ENCODE measurements at places on chromosomes 1 and 21.

GRCh38 chr1:23023174-23023845 lies 4.0 kb downstream of the KDM1A start:
- no peak for DNase-seq

GRCh38 chr1:64769482-64769881 lies 24.6 kb downstream of the RAVER2 start:
- DNase-seq = no peak

DNA sequence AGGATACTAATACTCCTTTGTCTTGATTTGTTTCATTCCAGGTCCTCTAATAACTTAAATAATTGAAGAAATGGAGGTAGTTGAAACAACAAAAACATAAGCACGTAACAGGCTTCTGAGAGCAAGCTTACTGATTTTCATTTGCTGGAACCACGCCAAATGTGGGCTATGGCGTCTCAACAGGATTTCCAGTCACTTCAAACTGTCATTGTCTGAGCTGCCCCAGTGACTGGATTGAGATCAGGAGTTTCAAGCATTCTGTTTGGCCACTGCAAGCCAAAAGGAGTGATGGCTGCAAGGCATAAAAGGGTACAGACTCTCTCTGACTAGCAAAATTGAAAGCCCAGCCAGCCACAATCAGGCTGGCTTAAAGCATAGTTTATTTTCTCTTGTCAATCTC lies 289.9 kb downstream of the DPYD start:
- no peak for DNase-seq

DNA sequence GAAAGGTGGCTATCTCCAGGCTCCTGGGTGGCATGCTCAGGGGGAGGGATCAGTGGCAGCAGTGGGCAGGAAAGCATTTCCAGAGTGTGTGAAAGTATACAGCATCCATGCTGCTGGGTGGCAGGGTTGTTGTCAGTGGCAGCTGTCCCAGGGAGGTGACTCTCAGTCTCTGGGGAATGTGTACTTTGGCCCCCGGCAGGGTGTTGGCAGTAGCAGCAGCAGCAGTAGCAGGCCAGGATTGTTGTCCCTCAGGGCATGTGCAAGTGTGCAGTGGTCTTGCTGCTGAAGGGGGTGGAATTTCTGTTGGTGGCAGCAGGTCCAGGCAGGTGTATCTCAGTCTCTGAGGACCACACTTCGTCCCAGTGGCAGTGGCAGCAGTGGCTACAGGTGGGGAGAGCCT lies 71.7 kb upstream of the GUCA2B start:
- no peak for DNase-seq

GRCh38 chr1:153655333-153655732 lies 3.2 kb upstream of the SNAPIN start:
- DNase-seq = no peak

- no peak for DNase-seq
Measured at GRCh38 chr1:180231506-180231921, 1.4 kb downstream of the LHX4 start.

- DNase-seq = no peak
Measured at GRCh38 chr1:92876351-92876750, 44.5 kb downstream of the RPL5 start.

DNA sequence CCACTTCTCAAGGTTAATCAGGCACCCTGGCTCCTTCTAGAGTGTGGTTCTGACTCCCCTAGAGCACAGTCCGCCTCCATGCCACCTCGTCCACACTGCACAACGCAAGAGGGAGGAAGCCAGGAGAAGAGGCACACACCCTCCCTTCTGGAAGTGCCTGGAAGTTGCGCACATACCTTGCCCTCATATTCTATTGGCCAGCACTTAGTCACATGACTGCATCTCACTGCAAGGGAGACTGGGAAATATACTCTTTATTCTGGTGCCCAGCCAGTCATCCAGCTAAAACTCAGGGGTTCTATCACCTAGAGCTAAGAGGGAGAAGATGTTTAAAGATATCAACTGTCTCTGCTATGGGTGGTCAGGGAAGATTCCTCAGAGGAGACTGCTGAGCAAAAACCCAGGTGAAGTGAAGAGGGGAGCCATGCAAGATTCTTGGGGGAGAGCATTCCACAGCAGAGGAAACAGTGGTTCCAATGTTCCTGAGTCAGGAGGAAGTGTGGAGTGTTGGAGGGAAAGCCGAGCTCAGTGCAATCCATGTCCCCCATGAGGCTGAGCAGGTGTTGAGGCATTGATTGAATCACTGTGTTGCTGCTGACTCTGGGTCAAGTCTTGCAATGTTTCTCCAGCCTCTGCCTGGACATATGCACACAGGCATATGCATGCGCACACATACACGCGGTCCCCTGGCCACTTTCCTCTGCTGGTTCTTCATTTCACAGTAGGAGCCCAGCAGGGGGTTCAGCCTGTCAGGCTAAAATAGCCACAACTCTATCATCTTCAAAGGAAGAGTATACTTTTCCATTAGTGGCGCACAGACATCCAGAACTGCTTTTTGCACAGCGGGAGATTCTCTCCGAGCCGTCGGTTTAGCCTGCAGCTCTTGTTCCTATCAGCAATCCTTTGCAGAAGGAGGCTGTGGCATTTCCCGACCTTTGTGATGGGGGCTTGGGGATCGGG lies 22.3 kb upstream of the KLHDC7A start:
- DNase-seq = no peak

GRCh38 chr1:48285525-48285924 lies 63.0 kb downstream of the SLC5A9 start:
- DNase-seq = no peak

DNA sequence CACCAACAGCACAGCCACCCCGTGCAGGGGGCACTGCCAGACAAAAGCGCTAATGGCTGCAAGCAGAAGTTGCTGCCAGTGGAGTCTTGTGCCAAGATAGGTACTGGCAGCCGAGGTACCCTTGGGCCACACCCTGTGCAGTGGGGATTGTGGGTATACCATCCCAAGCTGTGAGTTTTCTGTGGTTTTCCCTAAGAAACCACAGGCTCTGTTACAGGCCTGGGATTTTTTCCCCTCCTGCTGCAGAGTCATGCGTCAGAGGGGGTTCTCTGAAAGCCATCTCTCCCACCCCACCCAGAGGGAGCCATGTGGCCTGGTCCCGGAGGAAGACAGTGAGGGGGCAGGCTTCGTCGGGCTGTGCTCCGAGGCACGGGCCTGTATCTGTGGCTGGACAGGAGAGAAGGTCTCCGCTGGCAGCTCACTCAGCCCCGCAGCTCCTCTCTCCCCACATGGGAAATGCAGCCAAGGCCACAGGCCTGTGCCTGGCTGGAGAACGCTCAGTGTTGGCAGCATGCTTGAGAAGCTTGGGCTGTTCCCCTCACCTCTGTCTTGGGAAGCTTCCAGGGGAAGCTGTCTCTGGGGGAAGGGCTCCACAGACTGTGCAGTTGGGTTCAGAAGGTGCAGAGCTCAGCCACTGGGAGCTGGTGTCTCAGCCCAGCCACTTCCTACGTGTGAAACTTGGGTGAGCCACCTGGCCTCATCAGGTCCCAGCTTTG lies 42.5 kb downstream of the NEK2 start:
- no peak for DNase-seq

- no peak for DNase-seq
Measured at GRCh38 chr1:2636733-2637132, 3.9 kb upstream of the MMEL1 start.

- DNase-seq = no peak
Measured at GRCh38 chr21:33264561-33264960, 1.6 kb upstream of the IL10RB start.

DNA sequence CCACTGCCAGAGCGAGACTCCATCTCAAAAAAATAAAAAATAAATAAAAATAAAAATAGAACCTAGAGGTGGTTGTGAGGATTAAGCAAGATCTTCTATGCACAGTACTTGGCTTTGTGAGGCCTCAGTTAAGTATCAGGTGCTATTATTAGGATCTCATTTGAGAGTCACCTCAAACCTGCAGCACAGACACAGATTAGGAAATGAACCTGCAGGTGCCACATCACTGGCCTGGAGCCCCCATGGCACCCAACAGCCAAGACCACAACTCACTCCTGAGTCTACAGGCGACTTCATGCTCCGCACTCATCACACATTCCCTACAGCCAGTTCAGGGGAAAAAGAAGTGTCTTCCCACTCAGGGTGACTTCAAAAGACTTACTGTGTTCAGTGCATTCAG lies 176.8 kb downstream of the SLC45A1 start:
- no peak for DNase-seq

DNA sequence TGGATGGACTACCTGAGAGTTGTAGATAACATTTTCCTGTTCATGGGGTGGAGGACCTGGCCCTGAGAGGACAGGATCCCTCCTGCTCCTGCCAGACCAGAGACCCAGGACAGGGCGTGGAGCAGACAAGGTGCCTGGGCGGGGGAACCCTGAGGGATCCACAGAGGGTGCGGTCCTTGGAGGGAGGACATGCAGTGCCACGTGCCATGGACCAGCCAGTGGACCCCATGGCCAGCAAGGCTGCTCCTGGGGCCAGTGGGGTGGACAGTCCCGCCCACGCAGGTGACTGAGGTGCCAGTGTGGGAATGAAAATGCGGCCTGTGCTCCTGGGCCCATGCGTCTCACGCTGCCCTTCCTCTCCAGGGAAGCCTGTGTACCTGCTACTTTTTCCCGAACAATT lies 3.6 kb downstream of the RER1 start:
- no peak for DNase-seq

DNA sequence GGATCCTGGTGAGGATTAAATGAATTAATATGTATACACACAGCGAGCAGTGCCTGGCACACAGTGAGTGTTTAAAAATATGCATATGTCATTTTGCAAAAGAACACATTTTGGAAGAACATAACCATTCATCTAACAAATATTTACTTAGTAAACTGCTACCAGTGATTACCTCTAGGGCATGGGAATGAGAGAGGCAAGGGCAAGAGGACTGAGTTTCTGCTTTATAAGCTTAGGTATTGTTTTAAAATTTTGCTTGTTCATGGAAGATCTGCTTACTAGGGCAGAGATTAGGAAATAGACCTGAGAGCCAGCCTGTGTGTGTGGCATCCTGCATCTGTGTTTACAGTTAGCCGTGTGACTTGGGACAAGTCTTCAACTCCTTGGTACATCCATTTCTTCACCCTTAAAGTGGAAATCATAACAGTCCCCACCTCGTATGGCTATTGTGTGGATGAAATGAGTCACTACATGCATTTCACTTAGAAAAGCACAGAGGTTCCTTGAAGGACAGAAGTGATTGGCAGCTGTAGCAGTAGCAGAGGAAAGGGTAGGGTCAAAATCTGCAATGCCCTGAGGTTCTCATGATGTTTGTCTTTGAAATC lies 198.5 kb upstream of the FMN2 start:
- no peak for DNase-seq

DNA sequence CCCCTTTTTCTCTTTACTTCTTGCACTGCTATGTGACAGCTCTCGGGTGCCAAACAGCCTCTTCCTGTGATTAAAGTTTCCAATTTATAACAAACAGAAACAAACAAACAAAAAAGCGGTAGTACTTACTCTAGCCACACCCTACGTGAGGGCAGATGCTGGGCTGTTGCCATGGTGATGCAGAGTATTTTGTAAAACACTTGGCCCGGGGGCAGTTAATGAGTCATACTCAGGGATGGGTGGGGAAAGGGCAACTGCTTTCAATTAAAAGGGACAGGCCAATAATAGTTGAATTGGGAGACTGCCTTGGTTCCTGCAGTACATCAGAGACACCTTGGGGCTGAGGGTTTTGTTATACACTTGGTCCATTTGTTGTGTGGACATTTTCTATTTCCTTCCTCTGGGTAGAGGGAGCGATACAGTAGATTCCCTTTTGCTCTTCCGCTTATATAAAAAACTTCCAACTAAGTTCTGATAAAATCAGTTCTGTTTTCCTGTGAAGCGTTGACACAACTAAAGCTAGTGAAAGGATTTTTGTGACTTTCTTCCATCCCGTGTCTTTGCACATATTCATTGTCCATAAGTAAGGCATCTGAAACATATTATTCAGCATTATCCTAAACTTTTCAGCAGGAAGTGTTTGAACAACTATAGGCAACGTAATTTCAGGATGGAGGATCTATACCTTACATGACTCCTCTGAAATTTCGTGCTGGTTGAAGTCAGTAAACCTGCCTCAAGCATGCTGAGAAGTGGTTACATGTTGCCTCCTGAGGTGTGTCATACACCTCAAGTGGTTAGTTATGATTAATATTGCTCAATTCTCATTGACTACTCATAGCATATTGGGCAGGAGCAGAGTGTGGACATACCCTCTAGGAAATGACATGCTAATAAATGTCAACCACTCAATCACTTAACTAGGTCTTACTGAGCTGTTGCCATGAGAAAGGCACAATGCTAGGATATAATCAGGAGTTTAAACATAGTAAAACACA lies 36.7 kb upstream of the THEM4 start:
- peak; percentile 74 for DNase-seq

DNA sequence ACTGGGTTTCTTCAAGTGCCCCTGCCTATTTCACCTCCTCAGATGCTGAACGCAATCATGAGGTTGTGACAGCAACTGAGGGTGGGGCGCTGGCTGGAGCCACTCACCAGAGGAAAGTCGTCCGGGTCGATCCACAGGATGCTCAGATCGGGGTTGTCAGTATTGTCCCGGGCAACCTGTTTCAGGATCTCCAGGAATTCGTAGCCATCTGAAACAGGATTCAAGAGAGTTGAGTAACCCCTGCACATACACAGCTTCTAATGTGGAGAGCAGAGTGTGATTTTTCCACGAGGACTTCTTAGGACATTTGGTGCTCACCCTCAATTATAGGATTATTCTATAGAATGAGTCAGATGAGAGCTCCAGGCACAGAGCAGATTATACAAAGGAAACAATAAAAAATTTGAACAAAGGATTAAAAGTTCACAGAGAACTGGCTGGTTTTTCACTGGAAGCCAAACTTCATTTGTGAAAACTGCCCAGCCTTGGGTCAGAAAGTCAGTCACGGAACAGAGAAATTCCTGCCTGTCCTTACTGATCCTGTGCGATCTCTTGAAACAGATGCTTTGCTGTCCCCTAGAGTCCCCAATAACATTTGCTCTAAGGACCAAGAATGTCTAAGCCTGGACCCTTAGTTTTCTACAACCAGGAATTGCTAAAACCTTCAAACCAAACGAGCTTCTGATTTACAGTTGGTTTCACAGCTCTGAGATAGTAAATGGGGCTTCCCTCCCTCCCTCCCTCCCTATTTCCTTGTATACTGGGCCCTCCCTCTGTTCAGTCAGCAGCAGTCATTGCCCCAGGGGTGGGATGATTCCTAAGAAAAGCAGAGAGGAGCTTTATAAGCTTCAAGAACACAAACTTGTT lies 63.2 kb downstream of the CASQ2 start:
- no peak for DNase-seq

DNA sequence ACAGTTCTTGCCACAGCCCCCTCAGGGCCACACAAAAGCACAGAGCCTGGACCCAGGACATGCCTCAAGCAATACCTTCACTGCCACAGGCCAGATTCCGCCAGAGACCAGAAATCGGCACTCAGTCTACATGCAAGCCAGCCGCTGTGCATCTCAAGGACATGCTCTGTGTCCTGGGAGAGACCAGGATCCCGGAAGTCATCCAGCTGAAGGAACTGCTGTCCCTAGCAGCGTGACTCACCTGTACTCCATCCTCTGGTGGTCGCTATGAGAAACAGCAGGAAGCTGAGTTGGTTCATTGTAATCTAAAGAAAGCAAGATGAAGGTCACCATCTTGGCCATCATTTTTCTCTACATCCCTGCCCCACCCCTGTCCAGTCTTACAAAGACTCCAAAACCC lies 401 bp downstream of the ITLN1 start:
- no peak for DNase-seq

- no peak for DNase-seq
Measured at GRCh38 chr1:10833630-10834557, 37.4 kb upstream of the CASZ1 start.

- no peak for DNase-seq
Measured at GRCh38 chr1:154181944-154182343, 10.0 kb downstream of the TPM3 start.
